AG09319 (cell line): ENCODE measurements at places on chromosomes 5 and 9.

DNA sequence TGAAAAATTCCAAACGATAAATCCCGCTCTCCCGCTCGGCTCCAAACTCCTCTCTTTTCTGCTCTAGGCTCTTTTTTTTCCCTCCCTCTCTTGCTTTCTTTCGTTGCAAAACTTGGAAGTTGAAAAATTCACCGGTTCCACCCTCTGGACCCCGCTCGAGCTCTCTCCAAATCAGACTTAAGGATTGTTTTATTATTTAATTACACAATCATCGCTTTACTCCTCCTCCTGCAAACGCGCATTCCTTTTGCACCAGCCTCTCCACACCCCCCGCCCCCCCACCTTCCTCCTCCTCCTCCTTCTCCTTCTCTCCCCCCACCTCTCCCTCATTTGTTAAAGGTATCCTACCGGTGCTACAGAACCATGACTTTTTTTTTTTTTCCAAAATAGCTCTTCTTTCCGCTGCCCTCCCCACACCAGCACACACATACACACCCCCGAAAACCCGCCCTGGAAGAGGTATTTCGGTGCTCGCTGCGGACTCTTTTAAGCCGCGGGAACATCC is 535 bp upstream of the NFIB start:
- no peak for DNase-seq

DNA sequence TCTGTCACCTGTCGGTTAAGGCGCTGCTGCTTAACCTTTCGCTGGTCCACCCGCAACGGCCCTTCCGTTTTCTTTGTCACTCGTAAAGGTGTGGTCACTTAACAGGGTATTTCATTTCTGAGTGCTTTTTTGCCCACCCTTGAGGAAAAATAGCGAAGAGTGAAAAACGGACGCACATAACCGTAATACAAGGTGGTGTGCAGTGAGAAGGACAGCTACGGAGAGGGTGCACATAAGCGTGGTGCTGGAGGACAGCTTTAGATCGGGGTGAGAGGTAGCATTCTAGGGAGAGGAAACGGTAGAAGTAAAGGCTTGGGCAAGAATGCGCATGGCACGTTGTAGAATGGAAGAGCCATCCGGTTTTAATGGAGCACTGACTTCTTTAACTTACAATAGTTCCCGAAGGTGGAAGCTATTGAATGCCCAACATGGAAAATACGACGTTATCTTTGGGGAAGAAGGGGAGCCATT is 761 bp downstream of the CCT5 start:
- no peak for DNase-seq

DNA sequence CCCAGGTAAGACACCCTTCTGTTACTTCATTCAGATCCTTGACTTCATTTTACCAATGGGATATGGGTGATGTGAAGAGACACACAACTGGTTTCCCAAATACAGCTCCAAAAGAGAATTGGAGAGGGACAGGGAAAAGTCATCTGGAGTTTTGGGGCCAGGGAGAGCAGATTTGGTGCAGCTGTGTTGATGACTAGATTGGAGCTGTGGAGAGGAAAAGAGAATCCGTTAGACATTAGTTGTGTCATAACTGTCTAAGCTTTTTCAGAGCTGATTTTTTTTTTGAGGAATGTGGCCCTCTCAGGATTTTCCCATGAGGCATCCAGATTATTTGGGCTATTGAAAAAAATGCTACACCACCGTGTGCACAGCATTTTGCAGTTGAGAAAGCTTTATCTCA is 423.4 kb downstream of the DMAC1 start:
- no peak for DNase-seq

- DNase-seq: no peak
Observed at GRCh38 chr9:81035601-81036000, 653.7 kb downstream of the TLE1 start.

- DNase-seq: no peak
Observed at GRCh38 chr9:14967450-14968321, 57.5 kb upstream of the FREM1 start.

GRCh38 chr9:114266969-114267368 is 55.9 kb upstream of the ORM1 start:
- no peak for DNase-seq

- no peak for DNase-seq
Observed at GRCh38 chr9:3840311-3840710, 314.5 kb upstream of the RFX3 start.

DNA sequence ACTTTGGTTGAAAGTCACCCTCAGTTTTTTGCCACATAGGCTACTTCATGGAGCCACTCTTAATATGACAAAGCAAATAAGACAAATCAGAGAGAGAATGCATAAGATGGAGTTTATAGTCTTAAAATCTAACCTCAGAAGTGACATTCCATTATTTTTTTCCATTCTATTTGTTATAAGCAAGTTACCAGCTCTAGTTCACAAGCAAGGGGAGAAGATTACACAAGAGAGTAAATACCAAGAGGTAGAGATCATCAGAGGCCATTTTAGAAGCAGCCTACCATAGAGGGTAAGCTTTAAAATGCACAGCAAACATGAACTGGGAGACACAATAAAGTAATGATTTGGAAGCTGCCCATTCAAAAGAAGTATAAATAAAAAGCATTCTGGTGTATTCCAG is 651.3 kb upstream of the MEF2C start:
- DNase-seq: no peak

- DNase-seq: no peak
Observed at GRCh38 chr5:7066471-7067235, 329.3 kb upstream of the ADCY2 start.

DNA sequence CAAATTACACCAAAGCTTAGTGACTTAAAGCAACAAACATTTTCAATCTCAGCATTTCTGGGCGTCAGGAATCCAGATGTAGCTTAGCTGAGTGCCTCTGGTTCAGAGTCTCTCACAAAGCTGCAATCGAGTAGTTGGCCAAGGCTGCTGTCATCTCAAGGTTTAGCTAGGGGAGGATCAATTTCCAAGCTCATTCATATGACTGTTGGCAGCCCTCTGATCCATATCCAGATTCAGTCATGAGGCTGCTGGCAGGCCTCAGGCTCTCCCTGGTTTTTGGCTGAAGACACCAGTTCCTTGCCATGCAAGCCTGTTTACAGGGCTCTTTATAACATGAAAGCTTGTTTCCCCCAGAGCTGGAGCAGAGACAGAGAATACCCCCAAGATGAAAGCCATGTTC is 419.5 kb upstream of the TLE4 start:
- DNase-seq: no peak

GRCh38 chr9:27367175-27367798 is 70.3 kb upstream of the EQTN start:
- DNase-seq: no peak

DNA sequence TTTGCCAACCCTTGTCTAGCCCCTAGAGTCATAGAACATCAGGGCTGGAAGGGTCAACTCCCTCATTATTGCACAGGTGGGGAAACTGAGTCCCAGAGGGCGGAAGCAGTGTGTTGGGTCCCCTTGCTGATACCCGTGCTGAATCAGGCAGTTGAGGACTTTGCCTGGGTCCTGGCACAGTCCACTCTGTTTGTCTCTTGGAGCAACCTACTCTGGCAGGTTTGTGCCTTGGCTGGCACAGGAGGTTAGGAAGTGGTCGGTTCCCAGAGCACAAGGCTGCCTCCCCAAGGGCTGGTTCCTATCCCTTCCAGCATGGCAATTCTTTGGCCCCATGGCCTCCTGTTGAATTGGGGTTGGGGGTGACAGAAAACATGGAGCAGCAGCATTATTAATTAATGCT is 94.5 kb upstream of the SHB start:
- no peak for DNase-seq

DNA sequence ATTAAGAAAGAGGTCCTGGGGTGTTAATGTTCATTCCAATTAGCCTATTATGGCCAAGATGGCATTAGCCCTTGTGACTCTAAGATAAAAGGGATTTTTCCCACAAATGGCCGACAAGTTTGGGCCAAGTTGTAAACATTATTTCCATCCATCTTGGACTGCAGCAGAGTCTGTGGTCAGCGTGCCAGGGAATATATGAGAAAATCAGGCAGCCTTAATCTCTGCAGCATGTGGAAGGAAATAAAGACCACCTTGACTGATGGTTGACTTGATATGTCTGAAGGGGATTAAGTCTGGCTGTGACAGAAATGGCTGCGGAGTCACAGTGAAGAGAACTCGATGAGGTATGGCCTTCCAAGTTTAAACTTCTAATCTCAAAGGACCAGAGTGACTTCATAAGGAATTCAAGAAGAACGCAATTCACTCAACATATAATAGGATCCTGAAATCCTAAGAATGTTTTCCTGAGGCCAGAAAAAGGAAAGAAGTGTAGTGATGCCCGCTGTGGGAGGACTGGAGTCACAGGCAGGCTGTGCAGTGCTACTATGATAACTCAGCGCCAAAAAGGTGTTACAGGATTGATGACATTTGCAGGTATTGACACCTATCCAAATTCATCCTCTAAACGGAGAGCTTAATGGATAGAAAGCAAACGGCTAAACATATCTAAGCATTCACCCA is 287.1 kb downstream of the SEC61B start:
- DNase-seq: no peak

DNA sequence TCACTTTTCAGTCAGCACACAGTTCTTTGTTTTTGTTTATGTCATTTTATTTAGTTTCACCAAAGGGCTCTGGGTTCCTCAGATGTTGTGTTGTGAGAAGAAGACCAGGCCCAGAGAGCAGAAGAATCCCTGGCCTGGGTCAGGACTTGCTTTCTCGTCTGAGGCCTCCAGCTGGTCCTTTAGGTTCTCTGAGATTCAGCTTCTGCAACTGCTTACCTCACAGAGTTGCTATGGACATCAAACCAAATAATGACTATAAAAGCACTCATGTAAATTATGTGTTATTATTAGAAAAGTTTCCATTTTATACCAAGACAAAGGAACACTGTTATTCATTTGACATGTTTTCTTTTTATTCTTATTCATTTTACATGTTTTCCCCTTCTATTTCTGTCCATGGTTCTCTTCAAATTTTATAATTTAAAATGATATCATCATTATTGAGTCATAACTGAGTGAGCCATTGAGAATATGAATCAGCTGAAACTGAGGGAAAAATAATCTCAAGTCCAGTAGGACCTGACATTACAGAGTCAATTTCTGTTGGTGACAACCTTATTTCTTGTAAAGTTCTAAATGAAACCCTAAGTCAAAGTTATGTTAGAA is 44.0 kb upstream of the GLRX start:
- no peak for DNase-seq

- no peak for DNase-seq
Observed at GRCh38 chr5:165149431-165149830, 1644.0 kb downstream of the MAT2B start.

DNA sequence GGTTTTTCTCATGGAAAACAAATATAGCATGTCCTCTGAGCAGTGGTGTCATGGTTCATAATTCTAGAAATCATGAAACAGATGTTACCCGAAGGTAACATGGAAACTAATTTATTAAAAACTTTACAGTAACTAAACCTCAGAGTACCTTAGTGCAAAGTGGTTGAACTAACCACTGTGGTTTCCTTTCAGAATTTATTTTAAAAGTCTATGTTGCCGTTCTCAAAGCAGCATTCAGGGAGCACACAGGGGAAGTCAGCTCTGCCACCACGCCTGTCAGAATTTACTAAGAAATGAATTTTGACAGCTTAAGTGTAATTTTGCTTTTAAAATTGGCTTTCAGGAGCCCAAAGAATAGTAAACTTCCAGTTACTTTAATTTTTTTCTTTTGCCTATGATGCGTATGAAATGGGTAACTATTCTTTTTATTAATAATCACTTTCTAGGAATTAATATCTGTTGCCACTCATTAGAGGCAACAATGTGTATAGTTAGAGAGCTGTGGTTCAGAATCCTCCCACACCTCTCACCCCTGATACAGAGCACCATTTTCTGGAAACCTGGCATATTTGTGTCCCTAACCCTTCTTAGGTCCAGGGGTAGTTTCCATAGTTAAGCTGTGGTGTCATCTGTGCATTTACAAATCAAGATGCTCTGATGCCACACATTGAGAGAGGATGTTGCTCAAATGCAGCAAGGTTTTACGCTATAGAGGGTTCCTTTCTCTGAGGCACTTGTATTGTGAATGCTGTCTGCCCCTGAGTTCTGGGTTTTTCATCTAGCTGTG is 202.6 kb downstream of the ZSWIM6 start:
- DNase-seq: no peak

- no peak for DNase-seq
Observed at GRCh38 chr9:16721972-16722371, 148.5 kb downstream of the BNC2 start.

DNA sequence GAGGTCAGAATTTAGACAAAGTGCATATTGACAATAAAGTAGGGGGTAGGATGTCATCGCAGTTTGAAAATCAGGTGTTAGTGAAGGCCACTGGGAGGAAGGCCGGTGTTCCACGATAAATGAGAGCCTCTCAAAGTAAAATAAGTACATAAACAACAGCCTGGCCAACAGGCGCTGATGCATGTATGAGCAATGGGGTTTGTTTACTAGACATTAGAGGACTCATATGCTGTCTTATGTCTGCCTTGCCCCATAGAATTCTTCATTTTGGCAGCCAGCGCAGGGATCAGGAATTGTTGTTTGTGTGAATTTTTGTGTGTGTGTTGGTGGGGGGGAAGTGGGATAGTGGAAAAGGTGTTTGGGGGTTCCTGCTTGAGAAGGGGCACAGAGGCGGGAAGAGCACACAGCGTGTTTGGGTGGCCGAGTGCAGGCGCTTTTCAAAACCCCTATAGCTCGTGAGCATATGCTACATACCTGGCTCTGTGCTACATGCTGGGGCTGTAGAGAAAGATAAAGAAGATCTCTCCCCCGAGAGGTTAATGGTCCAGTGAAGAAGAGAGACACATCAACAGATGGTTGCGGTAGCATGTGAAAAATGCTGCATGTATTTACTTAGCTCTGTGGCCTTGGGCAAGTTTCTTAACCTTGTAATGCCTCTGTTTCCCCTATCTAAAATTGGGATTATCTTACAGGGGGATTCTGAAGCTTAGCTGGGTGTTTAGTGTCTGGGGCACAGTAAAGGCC is 11.5 kb downstream of the SNX30 start:
- no peak for DNase-seq
